ENCODE measurements at places on chromosomes 5 and 9.

- no peak for DNase-seq
Measured at GRCh38 chr9:88663771-88664419, 128.9 kb downstream of the NXNL2 start.

GRCh38 chr5:75964008-75964407, 119.2 kb upstream of the SV2C start:
- peak; percentile 16 for DNase-seq

DNA sequence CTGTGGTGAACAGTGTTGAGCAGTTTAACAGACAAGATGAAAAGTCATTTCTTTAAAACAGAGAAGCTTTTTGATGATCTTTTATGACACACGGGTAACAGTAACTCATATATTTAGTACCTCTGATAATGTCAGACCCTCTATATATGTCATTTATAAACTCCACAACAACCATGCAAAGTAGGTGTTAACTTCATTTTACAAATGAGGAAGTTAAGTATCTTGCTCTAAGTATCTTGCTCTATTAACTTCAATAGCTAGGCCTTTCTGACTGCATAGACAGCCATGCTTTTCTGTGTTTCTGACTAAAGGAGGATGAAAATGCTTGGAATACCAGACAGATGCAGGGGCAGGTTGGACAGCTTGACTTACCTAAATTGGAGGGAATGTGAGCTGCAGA, 1.8 kb downstream of the NUDT2 start:
- DNase-seq = no peak

DNA sequence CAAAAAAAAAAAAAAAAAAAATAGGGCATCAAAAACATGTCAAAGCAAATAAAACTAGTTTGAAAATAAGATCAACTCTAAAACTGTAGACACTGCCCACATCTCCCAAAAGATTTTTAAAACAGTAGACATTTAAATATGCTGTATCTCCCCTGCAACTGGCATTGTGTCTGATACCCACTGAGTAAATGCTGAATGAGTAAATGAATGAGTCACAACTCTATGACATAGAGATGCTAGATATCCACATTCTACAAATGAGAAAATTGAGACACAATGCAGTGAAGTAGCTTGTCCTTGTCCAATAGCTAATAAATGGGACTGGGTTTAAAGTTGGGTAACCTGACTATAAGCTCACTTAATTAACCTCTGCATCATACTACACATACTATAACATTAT, 14.1 kb upstream of the MAP1B start:
- no peak for DNase-seq

DNA sequence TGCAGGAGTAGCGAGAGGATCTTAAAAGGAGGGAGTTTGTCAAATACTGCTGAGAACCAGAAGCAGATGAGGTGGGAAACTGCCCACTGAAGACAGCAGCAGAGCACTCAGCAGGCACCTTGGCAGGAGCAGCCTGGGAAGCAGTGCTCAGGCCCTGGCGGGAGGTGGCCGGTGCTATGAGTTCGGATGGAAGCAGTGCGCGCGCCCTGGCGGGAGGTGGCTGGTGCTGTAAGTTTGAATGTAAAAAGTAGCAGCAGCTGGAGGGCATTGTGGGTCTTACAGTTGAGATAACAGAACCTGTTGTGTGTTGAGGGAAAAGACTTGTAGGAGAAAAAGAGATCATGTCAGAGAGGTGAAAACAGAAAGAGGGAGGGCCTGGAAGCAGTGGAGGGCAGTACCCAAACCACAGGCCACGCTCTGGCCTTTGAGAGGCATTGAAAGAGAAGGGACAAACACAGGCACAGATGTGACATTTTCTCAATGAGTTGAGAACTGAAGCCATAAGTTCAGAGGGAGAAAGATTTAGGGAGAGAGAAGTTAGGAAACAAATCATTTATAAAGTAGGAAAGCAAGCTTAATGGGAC, 130.9 kb downstream of the ERCC6L2 start:
- no peak for DNase-seq

- peak; percentile 25 for DNase-seq
Measured at GRCh38 chr5:132012371-132013005, 1.0 kb upstream of the ACSL6 start.

GRCh38 chr9:12538842-12539579, 154.2 kb upstream of the TYRP1 start:
- no peak for DNase-seq

DNA sequence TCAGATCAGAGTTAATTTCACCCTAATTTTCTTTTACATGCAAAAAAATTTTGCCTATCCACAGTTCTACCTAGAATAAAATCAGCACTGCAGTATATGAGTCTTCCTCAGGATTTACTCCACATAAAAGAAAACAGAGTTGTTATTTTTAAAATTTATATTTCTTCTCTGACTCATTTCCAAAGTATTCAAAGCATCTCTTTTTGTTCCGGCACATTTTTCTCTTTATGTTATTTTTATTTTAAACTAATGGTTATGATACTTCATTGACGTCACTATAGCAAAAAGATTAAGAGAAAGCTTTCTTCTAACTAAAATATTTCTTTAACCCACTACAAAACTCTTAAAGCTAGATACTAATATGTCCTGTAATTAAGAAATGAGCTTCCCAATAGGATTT, 590.4 kb downstream of the PRELID2 start:
- no peak for DNase-seq

DNA sequence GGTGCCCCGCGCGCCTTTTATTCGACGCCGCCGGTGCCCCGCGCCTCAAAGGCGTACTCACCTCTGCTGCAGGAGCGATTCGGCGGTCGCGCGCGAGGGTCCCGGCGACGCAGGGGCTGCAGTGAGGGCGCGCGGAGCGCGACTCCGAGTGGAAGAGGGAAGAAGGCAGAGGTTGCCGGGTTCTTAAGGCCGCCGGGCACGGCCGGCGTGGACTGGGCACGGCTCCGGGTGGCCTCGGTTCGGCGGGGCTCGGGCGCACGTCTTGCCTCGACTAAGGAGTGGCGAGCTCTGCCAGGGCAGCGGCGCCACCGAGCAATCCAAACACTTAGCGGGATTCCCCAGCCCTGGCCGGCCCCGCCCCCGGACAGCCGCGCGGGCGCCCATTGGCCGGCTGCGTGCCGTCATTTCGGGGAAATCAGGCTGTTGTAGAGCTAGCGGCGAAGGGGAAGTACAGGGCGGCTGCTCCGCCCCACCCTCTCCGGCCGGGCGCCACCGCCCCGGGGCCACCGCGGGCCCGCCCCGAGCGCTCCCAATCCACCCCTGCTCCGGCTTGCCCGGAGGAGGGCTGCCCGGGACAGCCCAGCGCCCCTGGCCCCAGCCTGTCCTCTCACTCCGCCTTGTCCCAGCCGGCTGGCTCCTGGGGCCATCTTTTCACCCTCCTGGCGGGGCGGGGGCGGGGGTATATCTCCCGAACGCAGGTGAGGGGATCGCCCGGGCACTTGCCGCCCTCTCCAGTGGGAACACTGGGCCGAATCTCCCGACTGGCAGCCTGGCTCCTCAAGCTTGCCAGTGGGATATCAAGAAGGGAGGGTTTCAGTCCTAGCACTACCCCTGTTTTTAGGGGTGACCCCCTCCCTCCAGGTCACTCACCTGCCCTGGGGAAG, at the start of gene IRF1:
TSS of gene IRF1 (minus strand) at position 290 of the 884 bp plus-strand sequence. CDS start 1,295 bp downstream, outside the sequence.
- peak; percentile 97 for DNase-seq
